ENCODE measurements at places on chromosomes 4 and X.

DNA sequence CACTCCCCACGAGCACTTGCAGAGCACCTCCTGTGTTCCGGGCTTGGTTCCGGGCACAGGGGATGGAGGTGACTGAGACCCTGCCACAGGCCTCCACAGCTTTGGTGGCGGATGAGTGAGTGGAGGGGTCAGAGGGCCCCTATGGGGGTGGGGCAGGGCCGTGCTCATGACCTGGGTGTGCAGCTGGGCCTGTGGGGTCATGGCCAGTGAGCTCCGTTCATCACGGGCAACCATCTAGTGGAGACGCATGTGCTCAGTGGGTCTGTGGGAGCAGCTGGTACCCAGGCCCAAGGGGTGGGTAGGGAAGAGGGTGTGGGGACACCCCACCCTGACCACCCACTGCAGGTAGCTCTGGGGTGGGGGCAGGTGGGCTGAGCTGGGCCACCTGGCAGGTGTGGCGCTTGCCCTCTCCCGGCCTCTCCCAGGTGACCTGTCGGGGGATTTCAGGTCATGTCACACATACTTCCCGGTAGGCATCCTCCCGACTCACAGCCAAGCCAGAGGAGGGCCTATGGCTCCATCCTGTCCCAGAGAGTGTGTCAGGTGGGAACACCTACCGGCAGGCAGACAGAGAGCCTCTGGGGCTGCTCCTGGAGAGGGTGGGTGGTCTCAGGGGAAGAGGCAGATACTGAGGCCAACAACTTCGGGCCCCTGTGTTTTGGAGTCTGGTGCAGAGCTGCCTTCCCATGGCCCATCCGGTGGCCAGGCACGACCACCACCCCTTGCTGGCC is 3.6 kb downstream of the PSAPL1 start:
- DNase-seq: peak; percentile 9

- no peak for DNase-seq
These were observed 174.5 kb downstream of the IL15 start for GRCh38 chr4:141810712-141811375.

DNA sequence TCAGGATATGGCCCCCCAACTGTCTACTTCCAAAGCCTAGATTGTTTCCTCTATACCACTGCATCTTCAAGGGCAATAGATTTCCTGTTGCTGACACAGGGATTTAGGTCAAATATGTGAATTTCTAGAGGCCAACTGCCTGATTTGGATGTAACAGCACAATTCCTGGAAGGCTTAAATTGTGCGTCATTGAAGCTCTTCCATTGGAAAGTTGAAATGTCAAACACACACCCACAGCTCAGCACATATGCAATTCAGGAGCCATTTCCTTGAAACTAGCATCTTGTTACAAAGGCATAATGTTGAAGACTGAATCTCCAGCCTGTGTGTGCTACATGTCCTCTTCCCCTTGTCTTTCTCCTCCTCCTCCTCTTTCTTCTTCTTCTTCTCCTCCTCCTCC is 158.6 kb downstream of the STK32B start:
- no peak for DNase-seq

- DNase-seq: no peak
These were observed 5.9 kb downstream of the THAP9 start for GRCh38 chr4:82906469-82906868.

DNA sequence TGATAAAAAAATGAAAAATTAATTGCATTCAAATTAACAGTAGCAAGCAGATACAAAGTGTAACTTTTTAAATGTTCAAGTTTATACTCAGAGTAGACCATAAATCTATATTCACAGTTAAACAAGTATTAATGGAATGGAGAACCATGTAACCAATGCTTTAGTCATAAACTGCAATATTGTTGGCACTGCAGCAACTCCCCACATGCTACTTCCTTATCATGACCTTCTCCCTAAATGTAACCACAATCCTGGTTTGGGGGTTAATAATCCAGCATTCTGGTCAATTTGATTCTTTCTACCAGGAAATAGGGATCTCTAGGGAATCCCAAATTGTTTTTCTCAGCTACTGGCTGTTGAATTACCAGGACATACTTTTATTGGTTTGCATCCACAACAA is 223.9 kb upstream of the DCAF8L1 start:
- no peak for DNase-seq
